ENCODE measurements at places on chromosomes 7 and 10. TPM values are rescaled to one million over a fixed set of nuclear protein-coding genes. Genes with fewer than 3 reads are reported as not detected.

HOGA1 gene
- 2.5 TPM for total RNA-seq

ZNF746 gene
- total RNA-seq: 19.6 TPM

PCGF6 gene
- 13.4 TPM for total RNA-seq

GPR37 gene
- 10.8 TPM for total RNA-seq

TMEM178B gene
- 126 TPM for total RNA-seq

SPDYE2B gene
- not detected for total RNA-seq

TSPAN15 gene
- 10.6 TPM for total RNA-seq

THSD7A gene
- 30.4 TPM for total RNA-seq

FZD8 gene
- total RNA-seq: 12.2 TPM

RARRES2 gene
- total RNA-seq: 10.8 TPM

PPP1R17 gene
- 2.8 TPM for total RNA-seq

TDRD1 gene
- 1.4 TPM for total RNA-seq

SEMA3A gene
- total RNA-seq: 16.4 TPM

GBX1 gene
- 1.6 TPM for total RNA-seq

C10orf62 gene
- 0.23 TPM for total RNA-seq

REPIN1 gene
- total RNA-seq: 40.4 TPM

BTBD16 gene
- total RNA-seq: not detected

ARL4A gene
- 57.7 TPM for total RNA-seq

KCTD7 gene
- total RNA-seq: 36.9 TPM

RAMP3 gene
- total RNA-seq: 6.2 TPM

IGF2BP3 gene
- total RNA-seq: 48.2 TPM

NUTM2E gene
- total RNA-seq: 0.46 TPM

EIF5AL1 gene
- 0.23 TPM for total RNA-seq

JAKMIP3 gene
- total RNA-seq: 7.6 TPM

UROS gene
- 82.1 TPM for total RNA-seq

FAM185A gene
- total RNA-seq: 20.3 TPM

GPR85 gene
- 106 TPM for total RNA-seq

LRRN3 gene
- total RNA-seq: 140 TPM

TEX47 gene
- not detected for total RNA-seq

EGR2 gene
- total RNA-seq: 1.2 TPM

PPIA gene
- total RNA-seq: 674 TPM

GRID2IP gene
- total RNA-seq: 2.1 TPM

ANKRD22 gene
- total RNA-seq: 0.46 TPM

DCLRE1A gene
- total RNA-seq: 18.7 TPM

PPP1R9A gene
- total RNA-seq: 108 TPM

PAPSS2 gene
- 3.7 TPM for total RNA-seq

BICC1 gene
- total RNA-seq: 5.8 TPM

CREB5 gene
- total RNA-seq: 9.2 TPM

PIK3AP1 gene
- total RNA-seq: 9.7 TPM

CARD11 gene
- 0.46 TPM for total RNA-seq

NFE2L3 gene
- 10.6 TPM for total RNA-seq

ELN gene
- 33.2 TPM for total RNA-seq

SPAM1 gene
- total RNA-seq: not detected

CC2D2B gene
- total RNA-seq: 3.5 TPM

SLC39A12 gene
- 20.1 TPM for total RNA-seq

SORBS1 gene
- total RNA-seq: 90.7 TPM

NIPSNAP2 gene
- total RNA-seq: 58.6 TPM

CALHM1 gene
- total RNA-seq: 0.23 TPM

IL2RA gene
- not detected for total RNA-seq

TAS2R4 gene
- 4.4 TPM for total RNA-seq

ETV1 gene
- 62.5 TPM for total RNA-seq

CPA5 gene
- not detected for total RNA-seq

GDF2 gene
- total RNA-seq: 0.23 TPM

POLR1F gene
- 17.5 TPM for total RNA-seq

CLDN12 gene
- 53.7 TPM for total RNA-seq

NPC1L1 gene
- total RNA-seq: not detected

VPS37D gene
- total RNA-seq: 24.0 TPM

ADO gene
- total RNA-seq: 39.9 TPM

PKD2L1 gene
- 0.46 TPM for total RNA-seq

LEP gene
- total RNA-seq: not detected
